D341Med (cell line): ENCODE measurements at places on chromosomes 13 and 19.
A peak's percentile ranks its signal among the peaks of the same experiment; 100 is the strongest.

DNA sequence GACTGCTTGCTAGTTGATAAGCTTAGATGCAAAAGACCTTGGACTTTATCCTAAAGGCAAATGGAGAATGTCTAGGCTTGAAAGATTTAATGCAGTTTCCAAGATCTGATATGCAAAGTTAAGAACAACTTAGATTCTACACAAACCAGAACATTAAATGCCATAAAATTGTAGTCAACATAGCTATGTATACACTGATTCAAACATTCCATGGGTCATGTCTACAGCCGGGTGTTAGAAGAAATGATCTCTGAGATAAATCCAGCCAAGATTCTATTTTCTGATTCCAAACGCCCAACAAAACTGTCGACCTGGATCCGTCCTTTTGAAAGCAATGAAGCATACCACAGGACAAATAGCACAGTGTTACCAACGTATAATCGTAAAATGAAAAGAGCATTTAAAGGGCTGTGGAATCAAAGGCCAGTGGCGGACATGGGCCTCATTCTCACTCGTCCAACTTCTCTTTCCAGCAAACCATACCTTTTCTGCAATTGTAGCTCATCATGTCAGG, 52.7 kb downstream of the KCTD12 start:
- no peak for DNase-seq

DNA sequence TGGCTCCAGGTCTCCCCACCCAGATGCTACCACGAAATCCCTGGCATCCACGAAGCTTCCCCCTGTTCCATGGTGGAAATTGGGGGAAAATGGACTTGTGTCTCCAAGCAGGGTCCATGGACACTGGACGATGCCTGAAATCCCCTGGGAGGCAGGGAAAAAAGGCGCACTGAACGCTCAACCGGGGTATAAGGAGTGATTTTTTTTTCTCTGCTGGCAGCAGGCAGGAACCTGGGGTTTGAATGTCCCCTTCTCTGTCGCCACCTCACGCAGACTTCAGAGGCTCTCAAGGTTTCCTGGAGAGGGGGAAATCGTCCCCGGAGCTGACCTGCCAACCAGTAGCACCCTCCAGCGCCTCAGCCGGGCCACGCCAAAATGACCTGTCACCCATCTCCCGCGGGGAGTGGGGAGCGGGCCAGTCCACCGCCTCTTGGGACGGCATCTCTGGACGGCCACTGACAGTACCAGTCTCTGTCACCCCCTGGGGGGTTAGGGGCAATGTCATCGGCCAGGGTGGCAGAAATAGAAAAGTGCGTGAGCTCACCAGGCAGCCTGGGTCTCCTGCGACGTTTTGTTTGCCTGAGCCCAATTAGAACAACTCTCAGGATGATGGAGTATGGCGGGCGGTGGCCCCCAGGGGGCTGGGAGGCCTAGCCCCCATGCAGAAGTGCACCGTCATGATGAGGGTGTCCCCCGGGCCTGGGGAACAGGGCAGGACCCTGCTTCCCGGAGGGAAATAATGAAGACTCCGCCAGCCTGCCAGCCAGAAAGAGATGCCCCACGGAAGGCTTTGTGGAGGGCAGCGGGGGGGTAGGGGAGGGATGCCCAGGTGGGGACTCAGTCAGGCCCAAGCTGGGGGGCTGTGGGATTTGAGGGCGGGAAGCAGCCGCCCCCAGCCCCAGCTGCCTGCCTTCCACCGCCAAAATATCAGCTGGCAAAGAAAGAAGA, 2.6 kb downstream of the PTPRS start:
- DNase-seq = no peak

GRCh38 chr13:35858665-35859064, 272.5 kb downstream of the DCLK1 start:
- DNase-seq = no peak

DNA sequence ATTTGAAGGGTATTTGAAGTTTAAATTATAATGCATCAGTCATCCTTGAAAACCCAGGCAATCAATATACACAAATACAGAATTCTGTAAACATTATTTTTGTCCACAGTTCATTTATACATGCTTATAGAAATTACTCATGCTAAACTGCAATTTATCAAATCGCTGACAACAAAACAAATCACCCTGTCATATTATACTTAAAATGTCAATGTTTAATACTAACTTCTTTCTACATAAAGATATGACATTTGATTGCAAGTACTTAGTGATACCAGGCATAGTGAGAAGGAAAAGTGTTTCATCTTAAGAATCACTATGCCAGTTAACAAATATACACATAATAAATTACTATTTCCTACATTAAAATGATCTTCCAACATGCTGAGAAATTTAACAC, 232.0 kb downstream of the PCDH20 start:
- DNase-seq = no peak

- peak; percentile 34 for DNase-seq
Measured at GRCh38 chr13:97810152-97810551, 143.3 kb upstream of the IPO5 start.

DNA sequence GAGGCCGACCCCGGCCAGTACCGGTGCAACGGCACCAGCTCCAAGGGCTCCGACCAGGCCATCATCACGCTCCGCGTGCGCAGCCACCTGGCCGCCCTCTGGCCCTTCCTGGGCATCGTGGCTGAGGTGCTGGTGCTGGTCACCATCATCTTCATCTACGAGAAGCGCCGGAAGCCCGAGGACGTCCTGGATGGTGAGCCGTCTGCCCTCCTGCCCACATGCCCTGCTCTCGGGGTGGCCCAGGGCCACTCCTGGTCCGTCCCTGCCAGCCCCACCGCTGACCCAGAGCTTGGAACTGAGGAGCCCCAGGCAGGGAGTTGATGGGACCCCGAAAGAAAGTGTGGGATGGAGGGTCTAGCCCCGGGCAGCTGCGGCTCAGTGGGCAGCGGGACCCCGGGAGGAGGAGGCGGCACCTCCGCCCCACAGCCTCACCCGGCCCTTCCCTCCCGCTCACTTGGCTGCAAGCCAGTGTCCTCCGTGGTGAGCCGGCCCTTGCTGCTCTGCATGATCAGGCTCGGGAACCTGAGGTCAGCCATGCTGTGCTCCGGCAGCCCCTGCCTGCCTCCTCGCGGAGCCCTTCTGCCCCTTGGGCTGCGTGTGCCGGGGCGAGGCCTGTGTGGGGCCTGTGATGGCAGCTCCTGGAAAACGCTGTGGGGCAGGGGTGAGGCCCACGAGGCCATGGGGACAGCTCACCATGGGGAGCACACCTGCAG, 8.1 kb upstream of the HCN2 start:
- no peak for DNase-seq

DNA sequence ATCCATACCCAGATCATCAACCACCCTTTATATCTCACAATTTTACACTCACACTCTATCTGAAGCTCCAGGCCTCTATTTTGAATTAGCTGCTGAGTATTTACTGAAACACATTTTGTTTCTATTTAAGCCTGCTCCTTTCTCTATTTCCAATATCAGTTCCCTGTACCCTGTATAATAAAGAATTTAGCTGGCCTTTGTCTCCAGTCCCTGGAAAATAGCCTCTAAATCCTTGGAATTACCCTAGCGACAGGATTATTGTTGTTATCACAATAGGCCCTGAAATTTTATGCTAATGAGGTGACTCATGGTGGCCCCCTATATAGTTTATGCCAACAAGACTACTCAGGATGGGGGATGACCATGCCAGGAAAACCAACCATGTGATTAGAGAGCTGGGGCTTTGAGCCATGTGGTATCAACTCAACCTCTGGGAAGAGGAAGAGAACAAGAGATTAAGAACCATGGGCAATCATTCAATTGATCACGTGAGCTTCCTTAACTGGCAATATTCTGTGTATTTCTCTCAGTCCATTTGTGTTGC, 72.7 kb downstream of the KATNAL1 start:
- DNase-seq = no peak

- DNase-seq = no peak
Measured at GRCh38 chr13:19685034-19685433, 51.6 kb downstream of the MPHOSPH8 start.

- DNase-seq = no peak
Measured at GRCh38 chr19:32333227-32333626, 12.2 kb upstream of the ZNF507 start.

DNA sequence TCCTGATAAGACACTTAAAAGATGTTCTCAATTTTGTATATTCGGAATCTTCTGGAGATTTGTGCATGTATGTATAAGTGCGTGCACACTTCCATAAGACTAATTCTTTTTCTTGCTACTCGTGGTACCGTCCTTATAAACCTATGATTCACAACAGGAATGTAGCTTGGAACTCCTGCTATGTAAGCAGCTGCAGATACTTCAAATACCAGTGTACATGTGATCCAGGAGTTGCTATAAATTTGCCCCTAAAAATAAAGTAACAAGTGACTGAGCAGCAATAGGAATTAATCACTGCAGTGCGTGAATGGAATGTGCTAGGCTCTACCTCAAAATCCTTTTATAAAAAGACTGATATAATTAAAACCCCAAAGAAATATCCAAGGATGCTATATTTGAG, 214.9 kb downstream of the KLF5 start:
- DNase-seq = no peak

DNA sequence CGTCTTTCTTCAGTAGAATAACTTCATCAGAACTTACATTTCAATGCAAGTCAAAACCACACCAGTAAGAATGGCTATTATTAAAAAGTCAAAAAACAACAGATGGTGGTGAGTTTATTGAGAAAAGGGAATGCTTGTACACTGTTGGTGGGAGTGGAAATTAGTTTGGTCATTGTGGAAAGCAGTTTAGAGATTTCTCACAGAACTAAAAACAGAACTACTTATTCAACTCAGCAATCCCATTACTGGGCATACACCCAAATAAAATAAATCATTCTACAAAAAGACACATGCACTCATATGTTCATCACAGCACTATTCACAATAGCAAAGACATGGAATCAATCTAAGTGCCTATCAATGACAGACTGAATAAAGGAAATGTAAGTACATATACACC, 231.2 kb downstream of the NHLRC3 start:
- no peak for DNase-seq

- no peak for DNase-seq
Measured at GRCh38 chr19:54206030-54206830, 5.6 kb downstream of the RPS9 start.

DNA sequence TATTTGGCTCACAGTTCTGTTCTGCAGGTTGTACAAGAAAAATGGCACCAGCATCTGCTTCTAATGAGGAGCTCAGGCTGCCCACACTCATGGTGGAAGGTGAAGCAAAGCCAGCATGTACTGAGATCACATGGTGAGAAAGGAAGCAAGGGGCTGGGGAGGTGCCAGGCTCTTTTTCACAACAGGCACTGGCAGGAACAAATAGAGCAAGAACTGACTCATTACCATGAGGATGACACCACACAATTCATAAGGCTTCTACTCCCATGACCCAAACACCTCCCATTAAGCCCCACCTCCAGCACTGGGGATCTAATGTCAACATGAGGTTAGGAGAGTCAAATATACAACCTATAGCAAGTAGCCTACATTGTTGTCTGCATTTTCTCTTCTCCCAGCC, 522.6 kb downstream of the RFC3 start:
- DNase-seq = no peak

DNA sequence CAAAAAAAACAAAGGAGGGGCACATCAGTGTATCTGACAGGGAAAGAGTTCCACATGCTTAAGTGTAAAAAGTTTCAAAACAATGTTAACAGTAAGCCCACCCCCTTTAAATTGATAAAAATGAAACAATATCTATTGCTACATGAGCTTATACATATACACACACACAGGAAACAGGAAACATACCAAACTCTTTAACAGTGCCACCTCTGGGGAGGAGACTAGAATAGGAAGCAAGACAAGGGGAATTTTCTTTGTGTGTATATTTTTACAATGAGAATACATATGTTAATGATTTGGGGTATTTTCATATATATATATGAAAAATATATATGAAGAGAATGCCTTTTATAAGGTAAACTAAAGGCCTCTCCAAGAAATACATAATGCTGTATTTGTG, 44.7 kb downstream of the TPT1 start:
- no peak for DNase-seq

GRCh38 chr19:47613165-47614020, 4.5 kb downstream of the BICRA start:
- DNase-seq = no peak

- DNase-seq = no peak
Measured at GRCh38 chr13:106376401-106377112, 158.9 kb downstream of the EFNB2 start.

DNA sequence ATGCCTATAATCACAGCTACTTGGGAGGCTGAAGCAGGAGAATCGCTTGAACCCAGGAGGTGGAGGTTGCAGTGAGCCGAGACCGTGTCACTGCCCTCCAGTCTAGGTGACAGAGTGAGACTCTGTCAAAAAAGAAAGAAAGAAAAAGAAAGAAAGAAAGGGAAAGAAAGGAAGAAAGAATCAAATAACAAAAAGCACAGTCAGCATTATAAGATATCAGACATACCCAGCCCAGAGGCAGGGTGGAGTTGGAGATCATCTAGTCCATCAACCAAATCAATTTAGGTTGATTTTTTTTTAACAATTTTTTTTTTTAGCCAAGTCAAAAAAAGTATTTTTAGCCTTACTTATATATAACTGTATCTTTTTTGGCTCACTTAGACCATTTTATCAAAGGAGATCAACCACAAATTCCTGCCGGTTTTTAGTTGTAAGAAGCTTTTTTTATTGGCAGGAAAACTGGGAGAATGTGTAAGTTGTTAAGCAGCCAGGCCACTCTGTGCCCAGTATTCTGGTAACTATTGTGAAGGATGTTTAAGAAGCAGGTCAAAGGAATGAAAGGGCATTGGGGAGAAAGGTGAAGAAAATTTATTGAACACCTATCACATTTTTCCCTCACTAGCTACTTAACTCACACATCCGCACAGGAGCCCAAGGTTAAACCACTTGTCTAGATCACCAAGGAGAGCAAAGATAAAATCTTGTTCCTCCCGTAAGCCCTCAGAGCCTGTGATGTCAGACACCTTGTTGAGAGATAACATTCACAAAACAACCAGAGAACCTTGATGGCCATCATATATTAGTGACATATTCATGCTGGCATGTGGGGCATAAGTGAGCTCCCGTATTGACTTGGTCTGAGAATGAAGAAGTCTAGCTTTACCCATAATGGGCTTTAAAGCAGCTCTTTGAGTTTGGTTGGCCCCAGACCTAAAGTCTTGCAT, 91.8 kb downstream of the COL4A2 start:
- DNase-seq = no peak

- DNase-seq = no peak
Measured at GRCh38 chr19:33234736-33235135, 9.1 kb upstream of the SLC7A10 start.

- DNase-seq = no peak
Measured at GRCh38 chr13:99992949-99993351, 11.4 kb downstream of the ZIC2 start.

DNA sequence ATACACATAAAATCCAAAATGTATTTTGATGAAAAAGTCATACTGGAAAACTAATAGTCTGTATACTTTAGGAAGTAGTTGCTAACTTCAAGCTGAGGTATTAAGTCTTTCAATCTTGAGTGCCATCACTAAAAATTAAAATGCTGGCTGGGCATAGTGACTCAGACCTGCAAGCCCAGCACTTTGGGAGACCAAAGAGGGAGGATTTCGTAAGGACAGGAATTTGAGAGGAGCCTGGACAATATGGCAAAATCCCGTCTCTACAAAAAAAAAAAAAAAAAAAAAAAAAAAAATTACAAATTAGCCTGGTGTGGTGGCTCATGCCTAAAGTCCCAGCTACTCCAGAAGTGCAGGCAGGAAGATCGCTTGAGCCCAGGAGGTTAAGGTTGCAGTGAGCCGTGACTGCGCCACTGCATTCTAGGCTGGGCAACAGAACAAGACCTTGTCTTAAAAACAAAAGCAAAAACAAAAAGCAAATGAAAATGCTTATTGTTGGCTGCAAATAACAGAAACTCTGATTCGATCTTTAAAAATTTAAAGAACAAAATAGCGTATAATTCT, 1994.2 kb upstream of the PCDH20 start:
- DNase-seq = no peak

GRCh38 chr13:75384879-75385707, 96.9 kb downstream of the TBC1D4 start:
- no peak for DNase-seq
